Renal cortical epithelial cell (primary cell): ENCODE measurements at places on chromosomes 3 and 15.

DNA sequence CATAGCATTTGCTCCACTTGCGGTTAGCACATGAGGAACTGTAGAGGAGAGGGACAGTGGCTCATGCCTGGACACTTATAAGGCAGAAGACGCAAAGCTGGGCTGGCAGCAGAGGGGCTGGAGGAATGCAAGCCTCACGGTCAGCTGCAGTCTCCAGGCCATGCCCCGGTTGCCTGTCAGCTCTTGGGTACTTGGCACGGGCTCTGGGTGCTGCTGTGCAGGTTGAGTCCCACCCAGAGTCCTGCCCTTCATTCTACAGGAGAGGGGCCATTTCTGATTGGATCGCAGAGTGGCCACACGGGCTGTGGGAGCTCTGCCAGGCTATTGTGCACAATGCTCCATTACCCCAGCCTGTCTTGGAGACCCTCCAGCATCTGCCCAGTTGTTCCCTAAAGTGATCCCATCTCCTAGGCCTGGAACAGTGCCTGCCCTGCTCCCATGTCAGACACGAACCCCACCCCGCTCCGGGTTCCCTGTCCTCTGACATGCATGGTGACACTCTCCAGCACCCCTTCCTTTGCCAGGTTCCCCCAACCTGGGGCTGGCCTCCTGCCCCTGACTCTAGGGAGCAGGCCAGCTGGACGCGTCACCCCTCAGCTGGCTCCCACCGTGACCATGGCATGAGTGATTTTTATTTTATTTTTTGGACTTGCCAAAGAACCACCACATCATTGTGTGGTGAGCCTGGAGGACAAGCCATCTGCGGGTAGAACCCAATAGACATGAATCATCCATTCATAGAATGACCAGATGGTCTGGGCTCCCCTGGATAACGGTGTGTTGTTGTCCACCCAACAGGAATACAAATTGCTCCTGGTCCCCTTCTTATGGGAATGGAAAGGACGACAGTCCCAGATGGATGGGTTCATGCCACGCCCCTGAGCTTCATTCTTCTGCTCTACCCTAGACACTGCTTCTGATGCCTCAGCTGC, 51.0 kb upstream of the KLF13 start:
- DNase-seq = no peak

DNA sequence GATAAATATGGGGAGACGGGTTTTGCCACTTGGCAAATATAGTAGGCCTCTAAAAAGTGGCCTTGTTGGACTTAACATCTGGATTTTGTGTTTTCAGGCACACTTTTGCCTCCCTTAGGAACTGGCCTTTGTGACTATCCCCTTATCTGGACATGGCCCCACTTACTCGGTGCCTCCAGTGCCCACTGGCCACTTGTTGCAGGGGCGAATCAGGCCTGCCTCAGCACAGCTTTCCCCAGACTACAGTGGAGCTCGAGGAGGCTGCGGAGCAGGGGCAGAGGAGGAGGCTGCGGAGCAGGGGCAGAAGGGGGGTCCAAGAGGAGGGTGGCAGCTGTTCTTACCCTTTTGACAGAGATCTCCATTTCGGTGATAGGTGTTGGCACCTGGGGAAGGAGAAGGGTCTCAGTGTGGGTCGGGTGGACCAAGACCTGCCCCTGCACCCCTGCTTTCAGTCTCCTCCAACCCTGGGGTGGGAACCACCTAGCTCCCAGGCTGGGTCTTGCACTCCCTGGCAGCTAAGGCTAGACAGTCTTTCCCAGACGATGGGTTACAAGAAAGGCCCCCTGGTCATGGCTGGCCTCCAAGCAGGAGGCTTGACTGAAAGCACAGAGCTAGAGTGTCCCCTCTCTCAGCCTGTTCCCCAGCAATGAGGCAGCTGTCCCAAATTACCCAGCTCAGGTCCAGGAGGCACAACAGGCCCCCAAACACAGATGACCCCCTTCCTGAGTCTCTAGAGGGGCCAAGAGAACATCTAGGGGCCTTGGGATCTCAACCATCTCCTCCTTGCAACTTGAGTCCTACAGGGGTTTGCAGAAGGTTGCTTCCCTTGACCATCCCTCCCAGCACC, 6.1 kb downstream of the SEMA3G start:
- DNase-seq = no peak

GRCh38 chr15:51992953-51993352, 21.4 kb upstream of the LEO1 start:
- DNase-seq = no peak

DNA sequence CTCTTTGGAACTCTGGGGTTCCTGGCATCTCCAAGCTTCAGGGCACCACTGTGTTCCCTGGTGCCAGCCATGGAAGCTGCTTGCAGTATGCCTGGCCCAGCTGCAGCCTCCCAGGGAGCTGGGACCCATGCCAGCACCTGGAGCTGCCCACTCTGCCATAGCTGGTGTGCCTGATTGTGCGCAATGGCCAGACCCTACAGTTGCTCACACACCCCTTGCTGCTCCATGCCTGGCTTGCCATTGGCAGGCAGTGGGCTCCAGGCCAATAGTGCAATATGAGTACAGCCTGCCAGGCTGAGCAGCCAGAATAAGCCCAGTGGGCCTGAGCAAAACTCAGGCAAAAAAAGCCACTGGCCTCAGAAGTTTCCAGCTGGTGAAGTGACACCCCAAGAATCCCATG, 43.8 kb upstream of the LRRFIP2 start:
- no peak for DNase-seq

DNA sequence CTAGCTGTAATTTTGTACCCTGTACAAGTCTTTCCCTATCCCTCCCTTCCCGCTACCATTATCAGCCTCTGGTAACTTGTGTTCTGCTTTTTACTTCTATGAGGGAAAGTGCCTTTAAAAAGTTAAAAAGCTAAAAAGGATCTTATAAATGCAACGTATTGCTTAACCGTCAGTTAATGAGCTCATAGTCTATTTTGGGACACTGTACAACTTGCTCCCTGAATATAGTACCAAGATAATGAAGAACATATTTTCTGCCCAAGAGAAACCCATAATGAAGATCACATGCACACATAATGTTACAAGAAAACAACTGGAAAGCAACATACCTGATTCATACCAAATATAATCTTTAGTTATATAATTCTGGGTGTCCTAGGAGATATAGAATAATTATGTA, 22.6 kb downstream of the ZIC1 start:
- no peak for DNase-seq

DNA sequence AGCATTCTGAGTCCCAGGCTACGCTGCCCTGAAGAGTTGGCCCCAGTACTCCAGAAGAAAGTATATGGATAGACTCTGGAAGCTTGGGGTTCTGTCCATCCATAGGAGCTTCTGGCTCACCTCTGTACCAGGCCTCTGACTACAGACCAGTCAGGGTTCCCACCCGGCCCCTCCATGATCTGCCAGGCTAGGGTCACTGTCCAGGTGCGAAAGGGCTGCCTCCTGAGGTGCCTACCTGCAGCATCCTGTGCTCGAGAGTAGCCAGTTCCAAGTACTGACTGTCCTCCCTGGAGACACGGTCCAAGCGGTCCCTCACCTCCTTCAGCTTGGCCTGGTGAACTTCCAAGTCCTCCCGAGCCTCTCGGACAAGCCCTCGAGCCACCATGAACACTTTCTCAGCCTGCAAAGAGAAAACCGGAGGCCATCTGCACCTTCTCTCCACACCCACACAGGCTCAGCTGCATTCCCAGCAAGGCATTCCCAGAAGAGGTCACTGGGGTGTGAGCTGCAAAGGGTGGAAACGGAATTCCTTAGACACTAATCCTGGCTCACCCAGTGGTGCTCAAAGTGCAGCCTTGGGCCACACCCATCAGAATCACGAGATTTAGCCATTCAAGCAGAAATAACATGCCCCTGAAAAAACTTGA, 3.7 kb upstream of the PLXNB1 start:
- peak; percentile 93 for DNase-seq

- no peak for DNase-seq
Measured at GRCh38 chr15:34900748-34901147, 68.8 kb downstream of the AQR start.

GRCh38 chr15:61701455-61701854, 358.8 kb downstream of the VPS13C start:
- no peak for DNase-seq
